ENCODE measurements at places on chromosomes 16 and 17. TPM values are rescaled to one million over a fixed set of nuclear protein-coding genes. Genes with fewer than 3 reads are reported as not detected.
A peak's percentile ranks its signal among the peaks of the same experiment; 100 is the strongest.

DNA sequence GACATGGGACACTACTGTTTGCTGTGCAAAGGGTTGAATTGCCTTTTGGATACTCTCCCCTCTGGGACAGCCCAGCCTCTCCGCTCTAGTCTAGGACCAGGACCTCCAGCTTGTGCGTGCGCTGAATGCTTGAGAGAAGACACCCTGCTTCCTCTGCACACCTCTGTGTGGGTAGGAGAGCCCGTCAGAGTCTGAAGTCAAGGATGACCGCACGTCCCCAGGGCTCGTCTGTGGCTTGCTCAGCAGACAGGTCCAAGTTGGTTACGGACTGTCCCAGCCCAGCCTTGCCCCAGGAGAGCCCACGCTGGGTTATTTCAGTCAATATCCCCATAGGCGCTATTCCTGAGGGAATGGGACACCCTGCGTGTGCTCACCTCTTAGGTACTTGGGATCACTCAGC, 3.7 kb downstream of the C16orf89 start:
- peaks cover 2% of the 10 kb centered on the region for H3K27me3 ChIP-seq
- DNase-seq, result no peak
- H3K4me3 ChIP-seq, result no peak overlapping the region
- no peak overlapping the region for H3K27ac ChIP-seq
- H3K4me1 ChIP-seq, result no peaks in the 10 kb centered on the region

KRTAP4-11 gene
- not detected for total RNA-seq

DNA sequence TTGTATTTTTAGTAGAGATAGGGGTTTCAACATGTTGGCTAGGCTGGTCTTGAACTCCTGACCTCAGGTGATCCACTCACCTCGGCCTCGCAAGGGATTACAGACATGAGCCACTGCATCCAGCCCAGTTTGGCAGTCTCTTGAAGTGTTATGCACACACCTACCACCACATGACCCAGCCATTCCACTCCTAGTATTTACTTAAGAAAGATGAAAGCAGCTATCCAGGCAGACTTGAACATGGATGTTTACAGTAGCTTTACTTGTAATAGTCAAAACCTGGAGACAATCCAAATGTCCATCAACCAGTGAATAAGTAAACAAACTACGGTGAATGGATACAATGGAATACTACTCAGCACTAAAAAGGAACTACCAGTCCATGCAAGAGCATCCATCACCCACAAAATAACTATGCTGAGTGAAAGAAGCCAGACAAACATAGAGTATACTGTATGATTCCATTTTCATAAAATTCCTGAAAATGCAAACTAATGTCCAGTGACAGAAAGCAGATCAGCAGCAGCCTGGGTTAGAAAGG, 37.8 kb upstream of the RASD1 start:
- DNase-seq, result no peak
- H3K4me1 ChIP-seq, result peaks cover 29% of the 10 kb centered on the region
- H3K36me3 ChIP-seq, result no peaks in the 10 kb centered on the region
- H3K4me3 ChIP-seq, result no peak overlapping the region
- H3K27ac ChIP-seq, result no peak overlapping the region

DNA sequence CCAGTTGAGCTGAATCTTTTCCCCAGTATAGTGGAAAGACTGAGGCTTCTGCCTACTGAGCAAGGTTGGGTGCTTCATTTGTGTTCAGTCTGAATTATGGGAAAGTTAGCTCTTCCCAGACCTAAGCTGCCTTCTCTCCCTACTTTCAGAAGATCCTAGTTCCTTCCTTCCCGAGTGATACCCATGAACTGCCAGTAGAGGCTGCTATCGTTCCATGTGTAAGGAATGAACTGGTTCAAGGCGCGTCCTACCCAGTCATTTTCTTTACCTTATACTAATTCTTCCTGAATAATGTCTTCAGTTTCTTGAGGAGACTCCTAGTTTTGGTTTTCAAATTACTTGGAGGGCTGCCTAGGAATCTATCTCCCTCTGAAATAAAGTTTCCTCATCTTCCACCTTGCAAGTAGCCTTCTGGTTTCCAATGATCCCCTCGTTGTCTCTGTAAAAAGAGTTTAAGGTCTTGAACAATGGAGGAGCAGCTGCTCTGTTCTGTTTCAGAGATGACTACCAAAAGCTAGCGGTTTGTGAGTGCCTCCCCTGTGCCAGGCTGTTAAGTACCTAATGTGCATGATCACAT, 934 bp upstream of the AOC2 start:
- peaks cover 4% of the 10 kb centered on the region for H3K4me1 ChIP-seq
- H3K4me3 ChIP-seq, result no peak overlapping the region
- no peak overlapping the region for H3K27ac ChIP-seq
- no peaks in the 10 kb centered on the region for H3K27me3 ChIP-seq
- H3K36me3 ChIP-seq, result peaks cover 70% of the 10 kb centered on the region
- peak; percentile 76 for DNase-seq

DNA sequence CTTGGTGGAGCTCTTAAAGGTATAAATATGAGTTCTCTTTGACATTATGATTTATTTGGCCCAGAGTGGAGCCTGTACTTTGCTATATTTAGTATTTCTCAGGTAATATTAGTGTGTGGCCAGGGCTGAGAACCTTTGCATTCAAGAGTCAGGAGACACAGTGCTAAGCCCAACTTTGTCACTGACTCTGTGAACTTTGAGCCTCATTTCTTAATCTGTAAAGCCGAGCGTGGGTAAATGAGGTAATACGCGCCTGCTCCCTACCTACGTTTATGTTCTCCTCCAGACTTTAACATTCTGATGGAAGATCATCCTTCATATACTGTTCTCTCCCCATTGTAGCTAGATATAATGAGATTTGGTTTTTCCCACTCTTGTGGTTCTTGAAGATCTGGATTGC, 10.5 kb downstream of the AP2B1 start:
- H3K36me3 ChIP-seq, result peaks cover 39% of the 10 kb centered on the region
- no peaks in the 10 kb centered on the region for H3K4me1 ChIP-seq
- no peak for DNase-seq
- no peak overlapping the region for H3K27ac ChIP-seq

DNA sequence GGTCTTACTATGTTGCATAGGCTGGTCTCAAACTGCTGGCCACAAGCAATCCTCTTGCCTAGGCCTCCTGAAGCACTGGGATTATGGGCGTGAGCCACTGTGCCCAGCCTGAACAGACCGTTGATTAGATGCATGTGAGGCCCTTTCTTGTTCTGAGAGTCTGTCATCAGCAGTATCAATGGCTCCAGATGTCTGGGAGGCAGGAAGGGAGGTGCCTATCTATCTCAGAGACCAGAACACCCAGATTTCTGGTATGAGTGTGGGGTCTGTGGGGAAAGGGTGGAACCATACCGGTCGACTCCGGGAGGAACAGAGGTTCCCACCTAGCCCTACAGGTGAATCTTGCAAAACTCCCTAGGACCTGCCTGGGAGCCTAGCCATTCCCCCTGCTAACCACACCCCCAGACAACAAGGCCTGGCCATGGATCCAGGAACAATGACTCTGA, 71.7 kb downstream of the PRKCB start:
- no peak overlapping the region for H3K4me3 ChIP-seq
- H3K27me3 ChIP-seq, result no peaks in the 10 kb centered on the region

- no peak overlapping the region for H3K27ac ChIP-seq
- no peaks in the 10 kb centered on the region for H3K4me1 ChIP-seq
- no peak overlapping the region for H3K4me3 ChIP-seq
Measured at GRCh38 chr17:8831234-8831849, 32.2 kb upstream of the MFSD6L start.

GRCh38 chr17:71530248-71530647, 590.6 kb upstream of the SOX9 start:
- H3K27ac ChIP-seq, result no peak overlapping the region
- no peak overlapping the region for H3K4me3 ChIP-seq
- no peak for DNase-seq
- no peaks in the 10 kb centered on the region for H3K4me1 ChIP-seq
- no peaks in the 10 kb centered on the region for H3K27me3 ChIP-seq
- H3K36me3 ChIP-seq, result no peaks in the 10 kb centered on the region

DNA sequence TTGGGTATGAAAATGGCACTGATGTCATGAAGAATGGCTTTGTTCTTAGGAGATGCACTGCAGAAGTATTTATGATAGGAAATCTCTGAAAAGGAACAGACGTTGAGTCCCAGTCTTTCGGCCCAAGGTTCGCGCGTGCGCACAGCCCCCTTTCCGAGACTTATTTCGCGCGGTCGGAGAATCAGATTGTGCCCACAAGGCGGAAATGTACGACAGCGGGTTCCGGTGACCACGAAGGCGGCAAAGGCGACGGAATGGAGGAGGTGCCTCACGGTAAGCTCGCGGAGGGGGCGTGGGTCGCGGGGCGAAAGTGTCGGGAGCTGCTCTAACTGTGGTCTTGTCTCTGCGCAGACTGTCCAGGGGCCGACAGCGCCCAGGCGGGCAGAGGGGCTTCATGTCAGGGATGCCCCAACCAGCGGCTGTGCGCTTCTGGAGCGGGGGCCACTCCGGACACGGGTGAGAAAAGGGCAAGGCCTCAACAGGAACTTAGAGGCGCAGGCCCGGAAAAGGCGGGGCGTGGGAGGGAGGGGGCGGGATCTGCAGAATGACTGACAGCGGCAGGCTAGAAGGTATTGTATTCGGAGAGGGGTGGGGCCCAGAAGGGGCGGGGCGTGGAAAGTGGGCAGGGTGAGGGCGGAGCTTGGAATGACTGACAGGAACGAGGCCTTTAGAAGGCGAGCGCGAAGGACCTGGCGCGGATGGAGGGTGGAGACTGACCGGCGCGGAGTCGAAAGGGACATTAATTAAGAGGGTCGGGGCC, at the start of gene NUBP1:
NUBP1 (plus strand) TSS at position 233 of the 760 bp plus-strand sequence; CDS start at position 255, 22 bp downstream.
- peak; percentile 99 for DNase-seq
- peaks cover 25% of the 10 kb centered on the region for H3K4me1 ChIP-seq

GRCh38 chr16:83942074-83942473, 11.0 kb upstream of the OSGIN1 start:
- no peaks in the 10 kb centered on the region for H3K36me3 ChIP-seq
- H3K4me3 ChIP-seq, result no peak overlapping the region
- no peak overlapping the region for H3K27ac ChIP-seq

- H3K36me3 ChIP-seq, result no peaks in the 10 kb centered on the region
- H3K4me3 ChIP-seq, result no peak overlapping the region
- no peaks in the 10 kb centered on the region for H3K4me1 ChIP-seq
- no peak overlapping the region for H3K27ac ChIP-seq
Measured at GRCh38 chr17:54007855-54008254, 185.1 kb downstream of the KIF2B start.

CAPNS2 gene
- total RNA-seq, result 0.62 TPM

ROGDI gene
- 8.5 TPM for total RNA-seq

- H3K4me1 ChIP-seq, result peaks cover 10% of the 10 kb centered on the region
- no peak overlapping the region for H3K27ac ChIP-seq
- H3K4me3 ChIP-seq, result no peak overlapping the region
- DNase-seq, result peak; percentile 68
- H3K36me3 ChIP-seq, result no peaks in the 10 kb centered on the region
Measured at GRCh38 chr17:44593156-44593555, 35.9 kb downstream of the FZD2 start.

DNA sequence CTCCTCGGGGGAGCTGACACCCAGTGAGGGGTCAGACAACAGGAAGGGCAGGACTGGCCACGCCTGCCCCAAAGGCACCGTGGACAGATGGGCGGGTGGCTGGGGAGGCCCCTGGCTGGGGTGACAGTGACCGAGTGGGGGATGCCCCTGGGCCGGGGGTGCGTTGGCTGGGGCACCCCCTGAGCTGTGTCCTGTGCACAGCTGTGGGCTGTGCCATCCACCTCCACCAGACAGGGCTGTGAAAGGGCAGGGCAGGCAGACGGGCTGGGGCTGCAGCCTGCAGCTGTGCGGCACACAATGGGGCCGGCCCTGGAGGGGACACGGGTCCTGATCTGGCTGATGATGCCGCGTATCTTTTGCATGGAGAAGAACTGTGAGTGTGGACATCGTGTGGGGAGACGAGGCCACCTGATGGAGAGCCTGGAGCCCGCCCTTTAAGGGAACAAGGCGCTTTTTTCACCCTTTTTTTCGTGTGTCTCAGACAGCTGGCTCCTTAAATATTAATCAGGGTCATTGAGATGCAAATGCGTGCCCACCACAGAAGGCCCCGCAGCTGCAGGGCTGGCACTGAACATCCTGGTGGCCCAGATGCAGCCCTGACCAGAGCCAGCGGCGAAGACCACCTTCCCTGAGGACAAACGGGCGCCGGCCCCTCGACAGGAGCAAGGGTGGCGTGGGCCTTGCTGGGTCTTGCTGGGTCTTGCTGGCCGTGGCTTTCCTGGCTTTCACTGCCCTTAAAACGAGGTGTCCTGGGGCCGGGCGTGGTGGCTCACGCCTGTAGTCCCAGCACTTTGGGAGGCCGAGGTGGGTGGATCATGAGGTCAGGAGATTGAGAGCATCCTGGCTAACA, 42.4 kb upstream of the GNG13 start:
- DNase-seq, result no peak
- no peak overlapping the region for H3K27ac ChIP-seq
- no peak overlapping the region for H3K4me3 ChIP-seq
- peaks cover 5% of the 10 kb centered on the region for H3K27me3 ChIP-seq

DNA sequence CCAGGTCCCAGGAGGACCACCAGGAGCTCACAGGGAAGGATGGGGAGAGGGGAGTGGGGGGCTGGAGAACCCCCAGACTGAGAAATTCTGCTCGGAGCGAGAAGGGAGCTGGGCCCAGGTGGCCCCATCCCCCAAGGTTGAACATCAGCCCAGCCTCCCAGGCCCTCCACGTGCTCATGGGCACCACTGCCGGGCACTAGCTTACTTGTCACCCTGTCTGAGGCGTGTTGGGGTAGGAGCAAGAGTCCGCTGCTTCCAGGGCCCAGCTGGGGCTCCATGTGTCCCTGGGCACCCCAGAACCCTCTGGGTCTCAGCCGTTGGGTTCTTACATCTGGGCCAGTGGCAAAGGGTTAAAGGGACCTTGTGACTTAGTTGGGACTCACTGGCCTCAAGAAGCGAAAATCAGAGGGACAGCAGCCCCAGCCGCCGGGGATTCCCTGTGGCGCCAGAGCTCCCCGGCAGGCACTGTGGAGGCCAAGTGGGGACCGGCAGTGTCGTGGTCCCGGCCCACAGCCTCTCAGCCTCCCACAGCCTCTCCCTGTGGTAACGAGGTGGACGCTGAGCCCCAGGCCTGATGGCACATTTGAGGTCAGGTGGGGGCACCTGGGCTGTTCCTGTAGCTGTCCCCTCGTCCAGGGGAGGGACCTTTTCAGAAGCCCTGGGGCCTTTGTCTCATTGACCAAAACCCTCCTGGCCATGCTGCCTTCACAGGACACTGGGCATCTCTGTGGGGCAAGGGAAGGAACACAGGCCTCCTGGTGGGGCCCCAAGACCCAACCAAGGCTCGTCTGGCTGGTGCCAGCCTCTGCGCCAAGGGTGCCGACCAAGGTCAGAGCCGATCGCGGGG, 33.7 kb upstream of the CDH15 start:
- H3K4me1 ChIP-seq, result no peaks in the 10 kb centered on the region
- DNase-seq, result no peak
- peaks cover 61% of the 10 kb centered on the region for H3K36me3 ChIP-seq
- H3K4me3 ChIP-seq, result no peak overlapping the region
- H3K27me3 ChIP-seq, result no peaks in the 10 kb centered on the region

- DNase-seq, result no peak
- H3K4me3 ChIP-seq, result no peak overlapping the region
- H3K36me3 ChIP-seq, result peaks cover 79% of the 10 kb centered on the region
- H3K4me1 ChIP-seq, result peaks cover 35% of the 10 kb centered on the region
- H3K27me3 ChIP-seq, result no peaks in the 10 kb centered on the region
Measured at GRCh38 chr17:78401246-78401645, 22.8 kb downstream of the PGS1 start.

HBQ1 gene
- total RNA-seq, result 2.5 TPM

ZNF689 gene
- total RNA-seq, result 5.8 TPM

Measured in muscle of leg (tissue), 16 donors.